ENCODE measurements at places on chromosomes 13 and 19. TPM values are rescaled to one million over a fixed set of nuclear protein-coding genes. Genes with fewer than 3 reads are reported as not detected.

GPR180 gene
- total RNA-seq = 10.0 TPM

SLC7A9 gene
- total RNA-seq = 4.4 TPM

GJB2 gene
- total RNA-seq = 0.63 TPM

APOC4 gene
- not detected for total RNA-seq

PGLYRP2 gene
- not detected for total RNA-seq

OR10H1 gene
- not detected for total RNA-seq

PSG11 gene
- total RNA-seq = not detected

ADAT3 gene
- total RNA-seq = 3.8 TPM

MLLT1 gene
- 11.0 TPM for total RNA-seq

ZNF723 gene
- not detected for total RNA-seq

SCGB2B2 gene
- 1.3 TPM for total RNA-seq

ZNF296 gene
- not detected for total RNA-seq

C19orf67 gene
- not detected for total RNA-seq

PPP1R13L gene
- 0.31 TPM for total RNA-seq

ZBTB7A gene
- total RNA-seq = 3.4 TPM

ICAM5 gene
- 4.1 TPM for total RNA-seq

INAFM1 gene
- total RNA-seq = 5.0 TPM

MYO16 gene
- 156 TPM for total RNA-seq

KLK1 gene
- total RNA-seq = not detected

MATK gene
- 19.7 TPM for total RNA-seq

OLFM4 gene
- total RNA-seq = 0.31 TPM

ADAMTS10 gene
- 145 TPM for total RNA-seq

DIRAS1 gene
- total RNA-seq = 23.8 TPM

CPT1C gene
- 58.5 TPM for total RNA-seq
